ENCODE measurements at places on chromosomes 3 and 15.

DNA sequence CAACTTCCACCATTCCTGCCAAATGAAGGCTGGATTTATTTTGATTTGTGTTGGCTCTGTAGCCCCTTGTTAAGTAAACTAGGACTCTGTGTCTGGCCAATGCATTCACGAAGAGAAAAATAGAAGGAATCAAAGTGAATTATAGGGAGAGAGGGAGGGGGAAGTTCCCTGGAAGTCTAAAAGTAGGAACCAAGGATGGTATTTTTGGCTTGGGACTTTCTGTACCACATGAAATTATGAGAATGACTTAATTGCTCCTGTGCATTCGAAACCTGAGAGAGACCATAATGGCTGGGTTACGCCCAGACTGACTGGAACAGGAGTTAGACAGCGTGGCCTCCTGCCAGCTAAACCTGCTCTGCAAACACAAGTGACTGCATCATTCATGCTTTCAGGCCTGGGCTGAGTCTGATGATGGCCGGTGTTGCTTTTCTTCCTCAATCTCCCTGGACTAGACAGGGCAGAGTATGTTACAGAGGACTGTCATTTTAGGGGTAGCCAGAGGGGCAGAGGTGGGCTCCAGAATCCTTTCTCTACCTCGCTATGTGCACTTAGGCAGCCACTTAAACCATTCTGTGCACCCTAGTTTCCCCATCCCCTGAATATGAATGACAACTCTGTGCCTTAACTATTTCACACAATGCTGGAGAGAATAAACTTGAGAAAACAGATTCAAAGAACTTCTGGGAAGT is 58.9 kb downstream of the MYO1E start:
- no peak for DNase-seq

GRCh38 chr15:31276596-31277298 is 49.9 kb upstream of the KLF13 start:
- no peak for DNase-seq

- no peak for DNase-seq
Measured at GRCh38 chr3:184531626-184532280, 29.8 kb upstream of the EPHB3 start.

DNA sequence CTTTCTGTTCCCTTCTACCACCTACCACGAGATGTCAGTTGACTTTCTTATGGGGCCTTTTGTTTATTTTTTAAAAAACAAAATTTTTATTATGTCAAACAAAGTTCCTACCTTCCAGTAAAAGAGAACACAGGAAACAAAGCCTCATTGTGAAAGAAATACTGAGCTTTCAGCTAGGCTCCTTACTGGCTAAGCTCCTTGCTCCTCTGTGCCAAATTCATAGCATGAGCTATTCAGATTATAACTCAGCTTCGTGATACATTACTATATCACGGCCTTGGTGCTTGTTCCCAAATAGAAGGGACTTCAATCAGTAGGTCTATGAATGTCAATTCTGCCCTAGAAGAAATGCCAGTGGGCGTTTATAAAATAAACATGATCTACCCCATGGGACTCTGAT is 145.8 kb upstream of the CHRM5 start:
- DNase-seq, result no peak

DNA sequence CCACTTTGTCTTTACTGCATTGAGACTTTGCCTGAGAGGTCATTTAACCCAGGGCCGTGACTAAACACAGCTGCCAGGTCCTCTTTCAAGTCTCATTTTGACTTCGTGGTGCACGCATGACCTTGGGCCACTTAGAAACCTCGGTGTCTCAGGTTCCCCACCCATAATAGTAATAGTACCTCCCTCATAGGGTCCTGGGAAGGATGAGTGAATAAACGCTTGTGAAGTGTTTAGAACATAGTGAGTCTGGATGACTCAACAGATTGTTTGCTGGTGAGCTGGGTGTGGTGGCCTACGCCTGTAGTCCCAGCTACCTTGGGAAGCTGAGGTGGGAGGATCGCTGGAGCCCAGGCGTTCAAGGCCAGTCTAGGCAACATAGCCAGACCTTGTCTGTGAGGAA is 56.3 kb downstream of the BDH1 start:
- no peak for DNase-seq

DNA sequence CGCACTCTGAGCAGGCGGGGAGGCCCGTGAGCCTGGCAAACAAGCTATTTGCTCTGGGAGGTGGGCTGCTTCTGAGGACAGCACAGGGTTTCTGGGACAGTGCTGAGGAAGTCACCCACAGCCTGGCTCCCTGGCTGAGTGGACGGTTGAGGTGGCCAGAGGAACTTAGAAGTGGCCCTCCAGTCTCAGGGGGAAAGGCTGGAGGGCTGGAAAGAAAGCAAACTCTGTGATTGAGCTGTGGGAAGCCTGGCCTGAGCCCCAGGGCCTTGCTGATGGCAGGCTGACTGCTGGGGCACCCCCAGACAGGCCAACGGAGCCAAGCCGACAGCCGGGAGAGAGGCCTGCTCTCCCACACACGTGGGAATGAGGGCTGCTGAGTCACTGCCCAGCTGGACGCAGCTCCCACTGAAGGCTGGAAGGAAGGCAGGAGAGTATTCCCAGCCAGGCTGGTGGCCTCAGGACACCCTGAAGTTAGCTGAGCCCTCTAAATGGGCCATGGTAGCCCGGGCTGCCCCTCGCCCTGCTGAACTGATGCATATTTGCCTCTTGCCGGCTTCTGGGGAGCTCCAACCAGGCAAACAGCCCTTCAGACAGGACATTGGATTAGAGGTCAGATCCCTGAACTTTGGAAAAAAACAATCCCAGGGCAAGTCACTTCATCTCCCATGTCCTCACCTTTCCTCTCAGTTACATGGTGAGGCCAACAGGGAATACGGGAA is 98.0 kb upstream of the TLE3 start:
- DNase-seq, result no peak

DNA sequence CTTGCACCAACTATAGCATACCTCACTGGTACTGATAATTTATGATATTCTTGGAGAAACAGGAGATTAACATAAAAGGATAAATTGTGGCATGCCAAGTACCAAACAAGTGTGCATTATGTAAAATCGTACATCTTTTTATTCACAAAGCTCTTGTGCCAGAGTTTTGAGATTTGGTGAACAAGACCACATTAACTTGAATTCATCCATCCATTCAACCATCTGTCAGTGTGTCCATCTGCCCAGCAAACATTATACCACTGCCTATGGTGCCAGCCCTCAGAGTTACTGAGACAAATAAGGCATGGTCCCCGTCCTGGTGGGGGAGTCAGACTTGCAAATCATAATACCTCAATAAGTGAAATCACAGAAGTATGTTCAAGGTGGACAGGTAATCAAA is 17.0 kb upstream of the NEO1 start:
- DNase-seq, result no peak

DNA sequence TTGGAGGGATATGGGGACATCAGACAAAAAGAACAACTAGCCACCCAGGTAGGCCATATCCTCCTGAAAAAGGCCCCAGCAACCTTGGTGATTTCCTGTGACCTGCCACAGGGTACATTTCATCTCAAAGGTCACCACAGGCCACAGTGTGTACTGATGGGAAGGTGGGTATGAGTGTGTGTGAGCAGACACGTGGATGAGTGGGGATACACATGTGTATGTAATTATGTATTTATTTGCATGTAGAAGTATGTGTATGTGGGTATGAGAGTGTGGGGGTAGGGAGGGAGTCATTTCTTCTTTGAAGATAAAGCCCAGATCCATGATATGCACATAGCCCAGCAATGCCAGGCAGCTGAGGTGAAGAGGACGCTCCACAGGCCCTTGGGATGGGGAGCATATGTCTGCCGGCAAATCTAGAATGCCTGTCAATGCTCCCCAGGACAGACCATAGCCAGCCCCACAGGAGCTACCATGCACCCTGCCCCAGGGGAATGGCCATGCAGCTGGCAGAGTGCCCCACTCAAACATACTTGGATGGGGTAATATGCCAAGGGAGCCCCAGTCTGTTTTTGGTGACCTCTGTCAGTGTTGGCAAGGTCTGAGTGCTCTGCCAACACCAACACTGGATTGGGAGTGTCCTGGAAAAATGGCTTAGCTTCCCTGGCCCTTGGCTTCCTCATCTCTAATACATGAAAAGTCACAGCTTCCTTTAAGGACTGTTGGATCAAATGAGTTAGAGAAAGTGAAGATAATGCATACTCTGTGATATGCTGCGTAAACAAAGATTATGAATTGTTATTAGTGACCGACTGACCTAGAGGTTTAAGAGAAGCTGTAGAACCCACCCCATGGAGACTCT is 42.4 kb downstream of the RAB6B start:
- DNase-seq, result no peak

DNA sequence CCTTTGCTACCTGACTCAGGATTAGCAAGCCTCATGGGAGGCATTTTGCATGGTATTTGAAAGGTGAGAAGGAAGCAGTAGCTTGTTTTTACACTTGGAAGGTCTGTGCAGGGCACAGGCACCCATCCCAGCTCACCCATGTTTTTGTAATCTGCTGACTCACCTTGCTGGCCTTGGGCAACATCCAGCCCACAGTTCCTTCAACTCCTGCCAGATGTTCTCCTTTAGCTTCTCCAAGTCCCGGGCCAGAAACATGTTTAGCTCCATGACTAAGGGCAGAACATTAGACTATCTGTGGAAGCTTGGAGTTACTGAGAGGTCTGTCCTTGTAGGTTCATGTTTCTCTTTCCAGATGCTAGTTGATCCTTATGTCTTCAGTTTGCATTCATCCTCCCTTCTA is 12.4 kb upstream of the ZNF770 start:
- no peak for DNase-seq

- no peak for DNase-seq
Measured at GRCh38 chr15:69793781-69794451, 303.8 kb downstream of the TLE3 start.

DNA sequence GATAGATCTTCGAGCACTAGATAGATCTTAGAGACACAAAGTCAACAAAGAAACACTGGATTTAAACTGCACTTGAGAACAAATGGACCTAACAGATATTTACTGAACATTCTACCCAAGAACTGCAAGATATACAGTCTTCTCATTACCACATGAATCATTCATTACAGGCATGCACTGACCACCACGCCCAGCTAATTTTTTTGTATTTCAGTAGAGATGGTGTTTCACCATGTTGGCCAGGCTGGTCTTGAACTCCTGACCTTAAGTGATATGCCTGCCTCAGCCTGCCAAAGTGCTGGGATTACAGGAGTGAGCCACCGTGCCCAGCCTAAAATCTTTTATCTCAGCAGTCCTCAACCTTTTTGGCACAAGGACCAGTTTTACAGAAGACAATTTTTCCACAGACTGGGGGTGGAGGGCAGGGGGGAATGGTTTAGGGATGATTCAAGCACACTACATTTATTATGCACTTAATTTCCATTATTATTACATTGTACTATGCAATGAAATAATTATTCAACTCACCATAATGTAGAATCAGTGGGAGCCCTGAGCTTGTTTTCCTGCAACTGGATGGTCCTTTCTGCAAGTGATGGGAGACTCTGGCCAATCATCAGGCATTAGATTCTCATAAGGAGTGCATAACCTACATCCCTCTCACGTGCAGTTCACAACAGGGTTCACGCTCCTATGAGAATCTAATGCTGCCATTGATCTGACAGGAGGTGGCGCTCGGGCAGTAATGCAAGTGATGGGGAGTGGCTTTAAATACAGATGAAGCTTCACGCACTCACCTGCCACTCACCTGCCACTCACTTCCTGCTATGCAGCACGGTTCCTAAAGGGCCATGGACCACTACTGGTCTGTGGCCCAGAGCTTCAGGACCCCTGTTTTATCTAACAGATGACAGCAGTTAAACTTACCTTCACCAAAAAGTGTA is 21.7 kb downstream of the CSNK1G1 start:
- DNase-seq, result peak; percentile 26

- DNase-seq, result no peak
Measured at GRCh38 chr15:22956257-22956977, 23.8 kb downstream of the CYFIP1 start.

- no peak for DNase-seq
Measured at GRCh38 chr3:133038731-133039375, 662 bp downstream of the TMEM108 start.

- DNase-seq, result no peak
Measured at GRCh38 chr3:117234331-117234730, 524.8 kb downstream of the TUSC7 start.

DNA sequence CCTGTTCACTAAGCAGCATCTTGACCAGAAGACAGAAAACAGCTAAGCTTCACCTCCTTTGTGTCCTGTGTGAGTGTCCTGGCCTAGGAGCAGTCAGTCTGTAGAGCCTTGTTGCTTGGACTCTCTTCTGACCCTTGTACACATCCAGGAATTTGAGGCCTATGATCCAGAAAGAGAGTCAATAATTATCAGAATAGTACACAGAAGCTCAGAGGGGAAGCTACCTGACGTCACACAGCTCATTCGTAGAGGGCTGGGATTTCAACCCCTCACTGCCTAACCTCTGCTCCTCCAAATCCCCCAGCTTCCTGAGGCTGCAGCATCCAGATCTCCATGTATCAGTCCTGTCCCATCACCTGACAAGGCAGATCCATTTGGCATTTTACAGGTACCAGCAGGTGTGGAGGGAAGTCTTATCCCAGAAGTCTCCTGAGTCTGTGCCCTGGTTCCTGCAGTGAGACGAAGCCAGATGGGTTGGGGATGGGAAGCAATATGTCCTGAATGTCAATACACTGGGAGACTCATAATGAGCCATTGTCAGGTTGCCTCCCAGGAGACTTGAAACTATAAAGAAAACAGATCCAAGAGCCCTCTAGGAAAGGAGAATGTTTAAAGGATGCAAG is 203.1 kb downstream of the MINAR1 start:
- DNase-seq, result no peak

DNA sequence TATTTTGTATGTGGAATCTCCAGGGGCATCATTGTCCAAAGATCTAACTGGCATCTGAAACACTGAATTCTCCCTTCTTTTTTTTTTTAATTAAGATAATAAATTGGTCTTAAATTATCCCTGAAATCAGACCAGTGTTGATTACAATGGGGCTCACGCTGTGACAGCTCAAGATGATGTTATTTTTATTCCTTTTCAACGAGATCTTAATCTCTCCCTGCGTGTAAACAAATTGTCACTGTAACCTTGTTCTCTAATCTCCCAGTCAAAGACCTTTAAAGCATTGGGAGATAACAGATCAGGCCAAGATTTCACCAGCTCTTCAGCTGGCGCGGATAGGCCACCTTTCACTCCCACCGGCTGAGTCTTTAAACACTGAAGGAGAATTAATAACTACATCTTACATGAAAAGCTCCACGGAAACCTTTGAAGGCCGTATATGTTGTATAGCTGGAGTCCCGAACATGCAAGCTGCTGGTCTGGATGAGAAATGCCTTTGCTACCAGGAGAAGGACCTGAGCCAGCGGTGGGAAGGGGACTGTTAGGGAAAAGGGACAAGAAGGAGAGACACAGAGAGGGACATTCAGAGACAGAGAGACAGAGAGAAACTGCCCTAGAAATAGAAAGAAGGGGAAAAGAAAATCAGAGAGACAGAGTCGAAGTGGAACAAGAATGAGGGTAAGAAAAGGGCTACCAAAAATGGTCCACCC is 418.8 kb upstream of the NR2F2 start:
- DNase-seq, result no peak

Data from stimulated activated CD4-positive, alpha-beta T cell treated with anti-CD3 and anti-CD28 coated beads, Interleukin-4, amount 100 ng/mL, for 1 hour (primary cell).